ENCODE measurements at places on chromosomes 11 and 22.

GRCh38 chr22:47166446-47167016 lies 404.1 kb downstream of the TBC1D22A start:
- DNase-seq = peak; percentile 56

DNA sequence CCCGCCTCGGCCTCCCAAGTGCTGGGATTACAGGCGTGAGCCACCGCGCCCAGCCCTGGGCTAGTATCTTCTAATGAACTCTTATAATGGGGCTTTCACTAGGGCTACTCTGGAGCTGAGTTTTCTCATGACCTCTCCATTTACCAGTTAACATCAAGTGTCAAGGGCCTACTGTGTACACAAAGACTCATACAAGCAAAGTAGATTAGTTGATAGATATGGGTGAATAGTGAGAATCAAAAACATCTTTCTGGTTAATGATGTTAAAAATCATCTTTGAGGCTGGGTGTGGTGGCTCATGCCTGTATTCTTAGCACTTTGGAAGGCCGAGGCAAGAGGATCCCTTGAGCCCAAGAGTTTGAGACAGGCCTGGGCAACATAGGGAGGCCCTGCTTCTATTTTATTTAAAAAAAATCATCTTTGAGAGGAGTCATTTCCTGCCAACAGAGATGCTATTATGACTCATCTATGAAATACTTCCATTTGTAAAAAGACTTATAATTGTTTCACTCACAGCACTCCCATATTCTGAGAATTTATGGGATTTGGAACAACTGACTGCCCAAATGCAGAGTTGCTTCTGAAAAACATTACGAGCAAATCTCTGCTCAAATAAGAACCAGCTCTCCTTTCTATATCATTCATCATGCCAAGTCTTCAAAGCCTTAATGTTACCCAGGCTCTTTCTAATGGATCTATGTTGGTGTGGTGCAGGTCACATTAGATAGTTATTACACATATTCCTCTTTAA lies 57.0 kb downstream of the GDPD4 start:
- no peak for DNase-seq

DNA sequence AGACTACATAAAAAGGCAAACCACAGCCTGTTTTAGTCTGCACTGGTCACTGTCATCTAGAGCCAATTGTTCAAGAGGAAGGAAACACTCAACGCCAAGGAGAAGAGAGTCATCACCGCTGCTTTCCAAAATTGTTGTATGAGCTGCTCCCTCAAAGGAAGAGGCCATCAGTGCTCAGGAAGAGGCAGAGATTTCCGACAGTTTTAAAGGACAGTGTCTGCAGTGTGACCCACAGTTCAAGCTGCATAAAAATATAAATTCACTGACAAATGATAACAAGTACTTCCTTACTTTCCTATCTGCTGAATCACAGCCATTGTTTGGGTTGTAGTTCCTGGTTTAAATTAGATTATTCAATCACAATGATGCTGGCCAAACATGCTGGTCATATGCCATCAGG lies 16.4 kb downstream of the PRCP start:
- DNase-seq = no peak

DNA sequence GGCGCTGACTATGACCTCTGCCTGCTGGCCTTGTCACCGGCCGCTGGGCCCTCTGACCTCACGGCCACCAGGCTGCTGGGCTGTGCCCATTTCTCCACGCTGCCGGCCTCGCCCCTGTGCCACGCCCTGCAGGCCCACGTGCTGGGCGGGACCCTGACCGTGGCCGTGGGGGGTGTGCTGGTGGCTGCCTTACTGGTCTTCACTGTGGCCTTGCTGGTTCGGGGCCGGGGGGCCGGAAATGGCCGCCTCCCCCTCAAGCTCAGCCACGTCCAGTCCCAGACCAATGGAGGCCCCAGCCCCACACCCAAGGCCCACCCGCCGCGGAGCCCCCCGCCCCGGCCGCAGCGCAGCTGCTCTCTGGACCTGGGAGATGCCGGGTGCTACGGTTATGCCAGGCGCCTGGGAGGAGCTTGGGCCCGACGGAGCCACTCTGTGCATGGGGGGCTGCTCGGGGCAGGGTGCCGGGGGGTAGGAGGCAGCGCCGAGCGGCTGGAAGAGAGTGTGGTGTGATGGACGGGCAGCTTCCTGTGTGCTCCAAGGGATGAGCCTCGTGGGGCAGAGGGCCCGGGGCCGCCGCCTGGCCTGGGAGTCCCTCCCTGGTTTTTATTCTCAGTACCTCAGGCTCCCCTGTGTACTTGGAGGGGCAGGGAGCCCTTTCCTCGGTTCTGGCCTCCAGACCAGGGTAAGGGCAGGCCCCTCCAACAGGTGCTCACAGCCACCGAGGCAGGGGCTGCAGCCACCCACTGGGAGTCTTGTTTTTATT lies 3.0 kb downstream of the LRFN4 start:
- DNase-seq = no peak

DNA sequence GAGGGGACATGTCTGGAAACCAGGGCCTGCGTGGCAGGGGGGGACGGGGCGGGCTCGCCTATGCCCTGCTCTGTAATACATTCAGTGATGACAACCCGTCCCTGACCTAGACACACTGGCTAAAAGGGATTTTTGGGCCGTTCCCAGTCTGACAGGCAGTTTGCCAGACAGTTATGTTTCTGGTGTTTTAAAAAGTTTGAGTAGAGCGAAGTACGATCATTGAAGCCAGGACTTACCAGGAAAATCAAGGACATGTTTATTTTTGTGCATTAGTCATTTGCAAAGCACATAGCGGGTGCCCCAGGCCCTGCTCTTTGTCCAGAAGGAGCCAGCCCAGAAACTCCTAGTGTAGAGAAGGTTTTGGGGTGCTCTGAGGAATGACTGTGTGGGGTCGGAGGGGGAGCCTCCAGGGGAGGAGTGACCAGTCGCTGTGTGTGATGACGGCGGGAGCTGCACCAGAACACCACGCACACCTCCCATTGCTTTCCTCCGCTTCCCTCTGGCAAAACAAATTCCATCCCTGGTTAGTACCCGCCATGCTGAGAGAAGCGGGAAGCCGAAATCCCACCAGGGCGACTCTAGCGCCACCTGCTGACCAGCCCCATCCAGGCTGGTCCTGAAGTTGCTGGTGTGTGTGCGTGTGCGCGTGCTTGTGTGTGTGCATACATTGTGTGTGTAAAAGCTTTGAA lies 50.8 kb downstream of the FBLN1 start:
- peak; percentile 26 for DNase-seq

GRCh38 chr11:16097543-16097942 lies 258.8 kb downstream of the SOX6 start:
- DNase-seq = peak; percentile 67

GRCh38 chr11:120261931-120262330 lies 22.0 kb downstream of the POU2F3 start:
- no peak for DNase-seq

GRCh38 chr11:95100856-95101507 lies 11.3 kb downstream of the ENDOD1 start:
- DNase-seq = no peak

GRCh38 chr22:38074181-38075104 lies 9.5 kb downstream of the SLC16A8 start:
- DNase-seq = no peak

- DNase-seq = no peak
These were observed 6.0 kb upstream of the FXYD6 start for GRCh38 chr11:117882311-117882905.

GRCh38 chr11:112877581-112877980 lies 83.6 kb upstream of the NCAM1 start:
- no peak for DNase-seq

DNA sequence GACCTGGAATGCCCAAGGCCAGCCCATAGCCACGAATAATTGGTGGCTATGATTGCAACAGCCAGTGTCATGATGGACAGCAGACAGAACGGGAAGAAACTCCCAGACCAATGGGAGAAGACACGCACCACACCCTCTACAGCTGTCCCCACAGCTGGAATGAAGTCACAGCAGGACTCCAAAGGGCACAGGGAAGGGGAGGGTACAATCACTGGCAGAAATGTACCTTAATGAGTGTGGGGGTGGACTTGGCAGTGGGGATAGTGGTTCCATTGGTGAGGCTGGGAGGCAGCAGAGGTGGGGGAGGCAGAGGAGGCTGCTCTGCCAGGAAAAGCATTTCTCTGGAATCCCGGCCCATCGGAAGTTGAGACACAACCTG lies 52.9 kb downstream of the SGSM3 start:
- no peak for DNase-seq

GRCh38 chr22:34243023-34243422 lies 322.7 kb upstream of the LARGE1 start:
- no peak for DNase-seq

DNA sequence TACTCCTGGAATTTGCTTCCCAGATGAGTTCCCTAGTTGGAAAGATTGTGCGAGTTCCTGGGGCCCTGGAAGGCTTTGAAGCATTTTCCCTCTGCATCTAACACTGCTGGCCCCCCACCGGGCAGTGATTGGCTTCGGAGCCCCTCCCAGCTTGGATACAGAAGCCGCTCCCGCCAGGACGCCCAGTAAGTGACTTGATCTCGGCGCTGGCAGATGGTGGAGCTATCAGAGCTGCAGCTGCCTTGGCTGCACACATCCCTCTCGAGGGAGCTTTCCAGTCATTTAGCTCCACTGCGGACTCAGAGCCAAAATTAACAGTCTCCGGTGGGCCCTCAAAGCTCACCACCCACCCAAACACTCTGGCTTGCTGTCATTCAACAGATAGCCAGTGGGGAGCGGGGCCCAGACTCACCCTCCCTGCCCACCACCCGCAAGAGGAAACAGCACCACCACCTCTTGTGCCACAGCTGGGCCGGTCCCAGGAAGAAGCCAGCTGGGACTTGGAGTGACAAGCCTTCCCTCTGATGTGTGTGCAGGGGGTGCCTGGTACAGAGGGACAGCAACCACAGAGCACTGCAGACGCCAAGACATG lies 162.3 kb downstream of the TRIM29 start:
- no peak for DNase-seq

DNA sequence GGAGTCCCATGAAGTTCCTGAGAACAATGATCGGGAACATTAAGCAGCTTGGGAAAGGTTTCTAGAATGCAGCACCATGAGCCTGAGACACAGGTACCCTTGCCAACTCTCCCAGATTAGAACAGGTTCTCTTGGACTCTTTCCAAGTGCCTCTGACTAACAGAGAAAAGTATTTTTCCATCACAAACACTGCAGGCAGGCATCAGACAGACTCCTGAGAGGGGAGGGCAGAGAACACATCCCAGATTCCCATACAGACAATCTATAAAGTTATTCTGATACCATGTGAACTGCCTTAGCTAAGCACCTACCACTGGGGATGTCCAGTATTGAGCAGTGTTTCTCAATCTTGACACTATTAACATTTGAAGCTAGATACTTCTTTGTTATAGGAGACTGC lies 27.3 kb downstream of the SERGEF start:
- no peak for DNase-seq

GRCh38 chr22:35455529-35455928 lies 55.6 kb downstream of the MCM5 start:
- no peak for DNase-seq

- DNase-seq = no peak
These were observed 118.1 kb downstream of the ETS1 start for GRCh38 chr11:128469220-128469619.

All from NCI-H510A (cell line).